ENCODE measurements at places on chromosomes 12 and 14.

DNA sequence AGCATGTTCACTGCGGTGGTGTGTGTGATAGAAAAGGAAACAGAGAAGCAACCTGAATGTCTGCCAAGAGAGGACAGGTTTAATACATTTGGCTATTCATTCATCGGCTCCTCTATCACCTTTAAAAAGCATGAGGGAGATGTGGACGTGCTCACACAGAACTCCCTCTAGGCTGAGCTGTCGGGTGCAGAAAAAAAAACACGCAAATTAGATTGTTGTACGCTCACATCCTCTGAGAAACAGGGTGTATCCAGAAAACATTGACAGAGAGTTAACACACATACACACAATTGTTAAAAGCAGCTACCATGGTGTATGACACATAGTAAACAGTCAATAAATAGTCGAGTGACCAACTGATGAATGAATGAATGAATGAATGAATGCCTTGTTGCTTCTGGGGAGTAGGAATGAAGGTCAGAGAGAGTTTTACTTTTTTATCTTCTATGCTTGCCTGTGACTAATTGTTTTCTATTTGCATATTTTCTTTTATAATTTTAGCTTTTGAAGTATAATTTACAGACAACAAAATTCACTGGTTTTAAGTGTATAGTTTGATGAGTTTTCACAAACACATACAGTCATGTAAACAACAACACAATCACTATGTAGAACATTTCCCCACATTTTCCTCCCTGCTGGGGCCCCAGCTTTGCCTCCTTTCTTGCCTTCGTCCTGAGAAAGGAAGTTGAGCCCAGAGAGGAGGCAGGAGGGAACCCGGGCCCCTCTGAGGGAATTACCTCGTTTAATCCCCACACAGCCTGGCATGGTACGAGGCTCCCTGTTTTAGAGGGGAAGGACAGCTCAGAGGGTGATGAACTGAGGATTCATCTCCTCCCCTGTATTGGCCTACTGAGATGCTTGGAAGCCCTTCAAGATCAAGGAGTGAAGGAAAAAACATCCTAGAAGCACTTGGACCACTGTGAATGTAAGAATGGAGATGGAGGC, 19.7 kb upstream of the FAM222A start:
- DNase-seq: no peak

- no peak for DNase-seq
Observed at GRCh38 chr12:120719072-120719471, 6.6 kb upstream of the ACADS start.

- DNase-seq: no peak
Observed at GRCh38 chr14:25103271-25103670, 53.3 kb upstream of the STXBP6 start.

DNA sequence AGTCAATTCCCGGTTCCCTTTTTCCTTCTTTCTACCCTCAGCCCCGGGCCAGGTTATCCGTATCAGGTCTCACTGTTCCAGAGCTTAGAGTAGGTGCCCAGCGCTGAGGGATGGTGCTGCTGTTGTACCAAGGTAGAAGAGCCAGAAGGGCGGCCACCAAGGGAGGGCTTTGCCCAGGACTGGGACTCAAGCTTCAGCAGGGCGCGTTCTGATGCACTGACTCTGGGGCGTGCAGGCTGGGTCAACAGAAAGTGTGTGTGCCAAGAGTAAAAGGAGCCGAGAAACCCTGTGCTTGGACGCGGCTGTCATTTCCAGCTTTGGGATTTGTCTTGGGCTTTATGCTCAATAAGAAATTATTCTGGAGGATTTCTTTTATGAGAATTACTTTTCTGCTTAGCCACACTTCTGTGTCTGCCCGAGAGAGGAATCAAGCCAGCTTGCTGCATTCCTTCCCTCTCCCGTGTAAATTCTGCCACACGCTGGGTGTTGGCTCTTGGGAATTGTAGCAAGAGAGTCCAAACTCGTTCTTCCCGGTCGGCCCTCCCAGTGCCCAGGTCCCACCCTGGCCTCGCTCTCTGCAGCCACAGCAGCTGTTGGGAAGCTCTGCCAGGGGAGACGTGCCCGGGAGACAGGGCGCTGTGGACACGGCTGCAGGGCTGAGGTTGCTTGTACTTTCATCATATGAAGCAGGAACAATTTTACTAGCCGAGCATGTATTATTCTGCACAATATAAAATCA, 98.0 kb downstream of the FBXL14 start:
- DNase-seq: no peak

All from right renal pelvis (tissue), 4 donors.